Upper lobe of left lung (tissue), 6 donors: ENCODE measurements at places on chromosomes 3 and 15. TPM values are rescaled to one million over a fixed set of nuclear protein-coding genes. Genes with fewer than 3 reads are reported as not detected.
A peak's percentile ranks its signal among the peaks of the same experiment; 100 is the strongest.

Gene LMAN1L
- total RNA-seq: not detected

Gene SLC24A5
- total RNA-seq: not detected

GRCh38 chr3:195441476-195441991, 1.3 kb downstream of the ACAP2 start:
- no peaks in the 10 kb centered on the region for H3K27me3 ChIP-seq
- H3K4me3 ChIP-seq: peak overlapping the region; percentile 70
- H3K4me1 ChIP-seq: peaks cover 28% of the 10 kb centered on the region
- no peaks in the 10 kb centered on the region for H3K36me3 ChIP-seq

- DNase-seq: no peak
- no peak overlapping the region for H3K27ac ChIP-seq
- no peaks in the 10 kb centered on the region for H3K4me1 ChIP-seq
Measured at GRCh38 chr3:27880969-27881892, 159.1 kb upstream of the EOMES start.

DNA sequence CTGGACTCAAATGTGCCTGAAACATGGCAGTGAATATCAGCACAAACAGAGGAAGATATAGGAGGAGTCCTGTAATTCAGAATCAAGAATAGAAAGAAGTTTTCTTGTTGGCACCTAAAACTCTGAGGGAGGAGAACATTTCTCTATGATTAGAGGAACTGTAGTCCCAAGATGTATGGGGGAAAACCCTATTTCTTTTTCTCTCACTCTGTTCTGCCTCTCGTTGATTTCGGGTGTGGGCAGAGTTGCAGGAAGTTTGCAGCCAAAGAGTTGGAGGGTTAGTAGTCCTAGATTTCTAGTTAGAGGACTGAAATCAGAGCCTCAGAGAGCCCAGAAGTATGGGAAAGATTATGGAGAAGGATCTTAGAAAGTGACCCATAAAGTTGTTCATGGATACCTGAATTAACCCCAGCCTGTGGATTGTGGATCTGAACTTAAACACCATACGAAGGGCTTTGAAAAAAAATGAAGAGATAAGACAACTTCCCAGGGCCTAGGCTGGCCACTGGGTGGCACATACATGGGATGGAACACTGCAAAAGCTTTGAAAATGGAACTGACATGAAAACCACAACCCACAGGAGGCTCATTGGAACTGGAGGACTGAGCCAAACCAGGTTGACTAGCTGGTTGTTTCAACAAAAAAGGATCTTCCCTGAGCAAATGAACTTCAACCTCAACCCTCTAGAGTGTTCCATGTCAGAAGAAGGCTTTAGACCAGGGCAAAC, 34.6 kb downstream of the FMN1 start:
- no peak for DNase-seq
- H3K27me3 ChIP-seq: no peaks in the 10 kb centered on the region
- H3K4me1 ChIP-seq: no peaks in the 10 kb centered on the region
- H3K4me3 ChIP-seq: no peak overlapping the region
- no peak overlapping the region for H3K27ac ChIP-seq
- H3K36me3 ChIP-seq: no peaks in the 10 kb centered on the region

GRCh38 chr3:85864896-85865295, 906.1 kb downstream of the CADM2 start:
- no peak overlapping the region for H3K4me3 ChIP-seq
- DNase-seq: no peak
- no peaks in the 10 kb centered on the region for H3K27me3 ChIP-seq
- H3K27ac ChIP-seq: no peak overlapping the region
- H3K4me1 ChIP-seq: no peaks in the 10 kb centered on the region

DNA sequence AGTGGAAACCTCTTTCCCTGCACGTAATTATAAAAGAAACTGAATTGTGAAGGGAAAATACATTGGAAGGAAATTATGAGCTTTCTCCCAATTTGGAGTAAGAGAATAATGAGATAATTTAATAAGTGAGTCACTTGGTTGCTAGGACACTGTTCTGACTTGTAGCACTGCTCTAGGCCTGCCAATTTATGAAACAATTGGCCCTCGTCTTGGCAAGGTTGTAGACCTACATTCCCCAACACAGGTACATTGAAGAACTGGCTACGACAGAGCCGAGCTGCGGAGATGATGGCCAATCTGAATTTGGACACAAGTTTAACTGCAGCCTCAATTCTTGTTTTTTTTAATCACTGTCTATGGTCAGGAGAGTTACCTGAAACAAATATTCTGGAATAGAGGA, 674.1 kb downstream of the MECOM start:
- no peak for DNase-seq
- no peaks in the 10 kb centered on the region for H3K4me1 ChIP-seq
- H3K36me3 ChIP-seq: no peaks in the 10 kb centered on the region

DNA sequence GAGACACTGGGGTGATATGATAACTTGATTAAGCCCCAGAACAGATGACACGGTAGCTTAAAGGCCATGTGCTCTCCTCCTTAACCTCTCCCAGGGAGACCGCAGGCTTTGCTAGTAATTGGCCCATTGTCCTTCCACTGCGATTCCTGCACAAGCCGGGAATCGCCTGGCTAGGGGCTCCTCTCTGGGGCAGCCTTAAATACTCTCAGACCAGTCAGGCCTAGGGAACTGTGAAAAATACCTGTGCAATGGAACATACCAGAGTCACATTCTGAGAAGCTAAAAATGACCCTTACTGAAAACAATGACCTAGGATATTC, 56.3 kb downstream of the CPN2 start:
- no peak for DNase-seq
- no peaks in the 10 kb centered on the region for H3K36me3 ChIP-seq
- H3K4me3 ChIP-seq: no peak overlapping the region
- peaks cover 11% of the 10 kb centered on the region for H3K4me1 ChIP-seq
- H3K27ac ChIP-seq: no peak overlapping the region
- no peaks in the 10 kb centered on the region for H3K27me3 ChIP-seq

GRCh38 chr3:150033721-150034120, 63.0 kb upstream of the PFN2 start:
- H3K4me3 ChIP-seq: no peak overlapping the region
- H3K36me3 ChIP-seq: no peaks in the 10 kb centered on the region
- DNase-seq: no peak
- no peaks in the 10 kb centered on the region for H3K4me1 ChIP-seq

DNA sequence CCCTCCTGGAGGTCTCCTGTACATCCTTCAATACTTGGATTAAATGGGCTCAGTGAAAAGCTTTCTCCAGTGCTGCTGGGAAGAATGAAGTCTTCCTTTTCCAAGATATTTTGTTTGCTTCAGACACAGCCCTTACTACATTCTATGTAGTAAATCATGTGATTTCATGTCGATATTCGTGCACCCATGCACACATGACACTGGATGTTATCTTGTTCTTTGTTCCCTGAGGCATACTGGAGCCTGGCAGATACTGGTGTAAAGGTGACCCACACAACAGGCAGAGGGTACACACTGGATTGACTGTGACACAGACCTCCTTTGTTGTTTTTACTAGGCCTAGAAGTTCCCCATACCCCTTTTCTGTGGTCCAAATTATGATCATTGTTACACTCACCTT, 40.3 kb upstream of the ATP2C1 start:
- no peaks in the 10 kb centered on the region for H3K27me3 ChIP-seq
- peaks cover 3% of the 10 kb centered on the region for H3K4me1 ChIP-seq
- no peaks in the 10 kb centered on the region for H3K36me3 ChIP-seq
- no peak overlapping the region for H3K4me3 ChIP-seq
- H3K27ac ChIP-seq: no peak overlapping the region
- DNase-seq: no peak
